ENCODE measurements at places on chromosomes 7 and 10.

- no peak for DNase-seq
Observed at GRCh38 chr7:149799397-149800168, 26.2 kb upstream of the ZNF467 start.

DNA sequence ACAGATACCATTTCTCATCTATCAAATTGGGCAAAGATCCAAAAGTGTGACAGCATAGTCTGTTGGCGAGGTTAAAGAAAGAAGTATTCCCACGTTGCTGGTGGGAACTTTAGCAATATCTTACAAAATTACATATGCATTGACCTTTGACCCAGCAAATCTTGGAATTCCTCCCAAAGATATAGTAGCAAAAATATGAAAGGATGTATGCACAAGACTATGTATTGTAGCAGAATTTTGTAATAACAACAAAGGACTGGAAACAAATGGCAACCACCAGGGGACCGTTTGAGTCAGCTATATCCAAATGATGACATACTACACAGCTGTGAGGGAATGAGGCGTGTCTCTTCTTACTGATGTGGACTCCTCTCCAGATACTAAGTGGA is 50.2 kb downstream of the KCNH2 start:
- no peak for DNase-seq

DNA sequence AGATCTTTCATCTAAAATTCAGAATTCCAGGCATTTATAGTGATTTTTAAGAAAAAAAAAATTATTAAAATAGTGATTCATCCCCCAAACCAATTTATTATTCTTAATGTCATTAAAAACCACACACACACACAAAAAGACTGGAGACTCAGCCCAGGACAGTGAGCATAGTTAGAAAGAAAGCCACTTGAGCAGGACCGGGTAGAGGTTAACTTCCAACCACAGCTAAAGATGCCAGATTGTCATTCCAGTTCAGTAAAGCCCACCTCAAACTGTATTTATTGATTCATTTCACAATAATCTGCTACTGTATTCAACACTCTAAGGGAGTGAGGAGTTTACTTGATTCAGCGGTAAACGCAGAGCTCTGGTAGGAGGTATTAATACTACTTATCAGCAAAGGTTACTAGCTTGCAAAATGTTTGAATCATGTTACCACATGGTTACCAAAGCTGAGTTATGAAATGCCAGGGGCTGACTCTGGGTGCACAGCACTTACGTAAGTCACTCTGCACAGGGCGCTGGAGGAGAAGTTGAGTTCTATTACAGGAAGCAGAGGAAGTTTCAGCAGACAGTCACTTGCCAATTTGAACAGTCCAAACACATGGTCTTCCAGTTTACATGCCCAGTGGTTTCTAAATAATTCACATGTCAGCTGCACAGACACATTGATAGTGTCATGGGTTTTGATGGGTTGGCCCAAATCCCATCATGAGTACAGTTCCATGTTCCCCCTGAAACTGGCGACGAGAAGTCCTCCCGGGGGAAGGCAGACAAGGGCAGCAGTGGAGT is 64.6 kb downstream of the KLF6 start:
- DNase-seq, result no peak

- no peak for DNase-seq
Observed at GRCh38 chr7:7484072-7484471, 51.6 kb downstream of the COL28A1 start.

DNA sequence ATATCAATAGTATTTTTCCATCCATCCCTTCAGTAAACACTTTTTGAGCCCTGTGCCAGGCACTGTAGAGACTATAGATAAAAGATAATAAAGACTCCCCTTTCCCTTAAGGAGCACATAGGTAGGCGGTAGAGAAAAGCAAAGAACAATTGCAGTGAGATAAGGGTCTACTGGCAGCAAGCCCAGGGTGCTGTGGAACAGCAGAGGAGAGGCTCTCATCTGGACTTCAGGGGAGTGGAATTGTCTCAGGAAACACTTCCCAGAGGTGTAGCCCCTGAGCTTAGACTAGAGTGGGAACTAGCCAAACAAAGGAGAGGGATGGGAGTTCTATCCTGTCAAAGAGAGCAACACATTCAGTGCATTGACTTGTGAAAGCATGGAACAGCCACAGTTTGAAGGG is 102.0 kb downstream of the NRF1 start:
- DNase-seq, result no peak

DNA sequence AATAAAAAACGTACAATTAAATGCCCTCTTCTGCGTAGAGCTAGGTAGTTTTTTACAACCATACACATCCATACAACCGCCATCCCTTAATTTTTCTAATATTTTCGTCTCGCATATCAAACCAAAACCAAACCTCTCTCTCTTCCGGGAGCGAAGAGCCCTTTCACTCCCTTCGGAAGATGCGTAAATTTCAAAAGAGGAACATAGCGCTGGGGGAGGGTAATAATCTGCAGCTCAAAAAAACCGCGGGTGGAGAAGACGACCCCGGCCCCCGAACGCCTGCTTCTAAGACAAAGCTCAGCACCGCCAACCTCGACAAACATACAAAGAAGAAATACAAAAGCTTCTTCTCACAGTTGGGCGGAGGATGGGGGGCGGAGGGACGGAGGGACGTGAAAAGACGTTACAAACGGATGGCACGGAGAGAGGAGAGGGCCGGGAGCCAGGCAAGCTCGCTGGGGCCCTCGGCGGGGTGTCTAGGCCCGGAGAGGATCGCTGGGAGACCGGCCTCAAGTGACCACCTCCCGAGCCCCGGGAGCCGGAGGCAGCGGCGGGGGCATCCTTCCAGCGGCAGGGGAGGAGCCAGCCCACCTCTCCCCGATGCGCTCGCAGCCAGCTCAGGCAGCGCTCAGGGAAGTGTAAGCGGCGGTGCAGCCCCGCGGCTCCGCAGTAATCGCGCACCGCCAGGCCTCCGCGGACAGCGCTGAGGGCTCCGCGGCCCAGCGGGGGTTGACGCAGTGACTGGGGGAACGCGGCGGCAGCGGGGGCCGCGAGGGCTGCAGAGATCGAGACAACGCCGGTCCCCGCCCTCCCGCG is 851 bp downstream of the MKRN1 start:
- no peak for DNase-seq

DNA sequence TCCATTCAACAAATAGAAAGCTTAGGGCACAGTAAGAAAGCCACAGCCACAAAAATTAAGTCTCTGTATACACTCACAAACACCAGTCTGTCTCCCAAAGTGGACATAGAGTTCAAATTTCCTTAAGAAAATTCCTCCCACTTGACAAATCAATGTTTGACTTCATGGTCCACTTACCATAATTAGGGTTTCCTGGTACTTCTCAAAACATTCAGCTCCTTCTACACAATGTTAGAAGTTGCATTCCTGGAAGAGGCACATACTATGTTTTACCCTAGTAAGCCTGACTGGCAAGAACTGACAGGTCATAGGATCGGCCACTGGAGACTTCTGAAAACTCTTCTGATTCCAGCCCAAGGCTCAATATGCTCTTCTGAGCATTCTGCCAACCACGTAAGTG is 70.5 kb downstream of the CPXM2 start:
- DNase-seq, result no peak

- DNase-seq, result no peak
Observed at GRCh38 chr10:26840938-26841732, 19.6 kb downstream of the ABI1 start.

DNA sequence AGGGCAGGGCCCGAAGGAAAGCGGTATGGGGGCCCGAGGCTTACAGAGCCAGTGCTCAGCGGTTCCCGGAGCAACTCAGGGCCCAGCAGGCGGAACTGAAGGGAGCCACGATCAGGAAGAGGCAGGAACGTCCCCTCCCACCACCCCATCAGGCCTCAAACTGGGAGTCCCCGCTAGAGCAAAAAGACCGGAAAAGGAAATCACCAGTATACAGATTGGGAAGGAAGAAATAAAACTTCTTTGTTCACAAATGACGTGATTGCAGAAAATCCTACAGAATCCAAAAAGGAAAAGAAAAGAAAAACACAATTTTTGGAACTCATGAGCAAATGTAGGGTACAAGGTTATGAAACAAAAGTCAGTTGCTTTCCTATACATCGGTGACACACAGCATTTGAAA is 21.6 kb upstream of the ZFAND2A start:
- no peak for DNase-seq

- DNase-seq, result no peak
Observed at GRCh38 chr10:95397747-95398146, 106.9 kb upstream of the PDLIM1 start.

All from cerebellar nuclear complex (tissue), 1 donor.